NT2/D1 (cell line): ENCODE measurements at places on chromosomes 2 and 18.

DNA sequence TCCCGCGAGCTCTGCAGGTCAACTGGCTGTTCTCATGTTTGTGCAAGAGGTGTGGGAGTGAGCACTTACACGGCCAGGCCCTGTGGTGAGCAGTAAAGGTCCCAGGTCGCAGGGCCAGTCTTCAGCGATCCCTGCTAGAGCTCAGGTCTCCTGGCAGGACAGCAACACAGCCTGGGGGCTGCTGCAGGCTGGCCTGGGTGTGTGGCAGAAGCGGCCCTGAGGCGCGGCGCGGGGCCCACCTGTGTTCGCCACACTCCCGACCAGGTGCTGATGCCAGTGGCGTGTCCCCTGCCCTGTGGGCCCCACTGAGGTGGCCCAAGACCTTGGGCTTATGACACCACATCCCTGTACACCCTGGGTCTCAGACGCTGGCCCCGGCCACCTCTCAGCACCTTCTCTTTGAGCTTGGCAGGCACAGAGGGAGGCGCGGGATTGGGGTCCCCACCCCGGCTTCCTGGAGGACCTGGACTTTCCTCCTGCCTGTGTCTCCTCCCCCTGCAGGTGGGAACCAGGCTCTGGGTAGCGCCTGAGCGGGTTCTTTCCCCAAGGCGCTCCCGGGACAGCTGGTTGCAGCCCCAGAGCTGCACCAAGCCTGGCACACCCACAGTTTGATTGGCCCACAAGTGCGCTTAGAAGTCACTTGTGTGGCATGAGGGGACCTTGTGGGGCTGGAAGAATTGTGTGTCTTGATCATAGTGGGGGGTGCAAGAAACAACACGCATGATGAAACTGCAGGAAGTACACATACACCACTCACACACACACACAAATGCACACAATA is 59.2 kb downstream of the TWIST2 start:
- DNase-seq: no peak

- peak; percentile 71 for DNase-seq
These were observed 79.3 kb upstream of the SCN7A start for GRCh38 chr2:166573391-166573790.

- no peak for DNase-seq
These were observed 32.7 kb upstream of the FHL2 start for GRCh38 chr2:105431367-105432043.

DNA sequence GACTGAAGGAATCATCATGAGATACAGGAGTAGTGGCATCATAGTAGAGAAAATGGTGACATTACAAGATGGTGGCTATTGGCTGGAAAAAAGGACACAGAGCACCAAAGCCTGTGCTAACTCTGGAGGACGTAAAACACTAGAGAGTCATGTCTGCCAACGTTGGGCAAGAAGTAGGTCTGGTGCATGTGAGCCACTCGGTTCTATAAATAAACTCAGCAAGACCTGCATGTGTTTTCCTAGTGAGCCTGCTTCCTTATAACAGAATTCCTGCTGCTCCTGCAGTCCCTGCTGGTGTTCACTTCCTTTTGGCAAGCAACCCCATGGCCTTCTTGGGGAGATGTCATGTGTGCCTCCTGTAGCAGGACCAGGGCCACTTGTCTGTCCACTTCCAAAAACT is 325.2 kb downstream of the OSR1 start:
- DNase-seq: no peak

- DNase-seq: no peak
These were observed 371.6 kb downstream of the RPRM start for GRCh38 chr2:153106802-153107477.
